ENCODE measurements at places on chromosomes 6 and 20.

GRCh38 chr6:129643968-129644367 is 66.0 kb downstream of the ARHGAP18 start:
- DNase-seq: no peak

GRCh38 chr6:10831609-10832008 is 6.7 kb downstream of the MAK start:
- DNase-seq: no peak

- DNase-seq: peak; percentile 88
Observed at GRCh38 chr6:15879371-15880261, 216.8 kb upstream of the DTNBP1 start.

DNA sequence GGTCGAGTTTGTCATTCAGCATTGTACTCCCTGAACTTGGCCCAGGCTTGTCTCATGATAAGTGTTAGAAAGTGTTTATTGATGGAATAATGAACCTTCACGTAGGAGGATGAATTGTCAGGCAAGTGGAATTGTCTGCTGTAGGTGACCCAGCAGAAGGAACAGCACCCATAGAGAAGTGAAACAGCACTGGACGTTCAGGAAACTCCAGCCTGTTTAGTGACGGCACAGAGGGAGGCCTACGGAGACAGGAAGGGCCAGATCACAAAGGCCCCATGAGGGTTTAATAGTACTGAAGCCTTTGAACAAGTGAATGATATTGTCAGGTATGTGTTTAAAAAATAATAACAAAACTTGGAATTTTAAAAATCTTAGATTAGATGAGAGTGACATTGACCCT is 2.9 kb downstream of the STX11 start:
- DNase-seq: no peak

GRCh38 chr20:33313686-33314314 is 30.8 kb downstream of the BPIFB1 start:
- DNase-seq: no peak

DNA sequence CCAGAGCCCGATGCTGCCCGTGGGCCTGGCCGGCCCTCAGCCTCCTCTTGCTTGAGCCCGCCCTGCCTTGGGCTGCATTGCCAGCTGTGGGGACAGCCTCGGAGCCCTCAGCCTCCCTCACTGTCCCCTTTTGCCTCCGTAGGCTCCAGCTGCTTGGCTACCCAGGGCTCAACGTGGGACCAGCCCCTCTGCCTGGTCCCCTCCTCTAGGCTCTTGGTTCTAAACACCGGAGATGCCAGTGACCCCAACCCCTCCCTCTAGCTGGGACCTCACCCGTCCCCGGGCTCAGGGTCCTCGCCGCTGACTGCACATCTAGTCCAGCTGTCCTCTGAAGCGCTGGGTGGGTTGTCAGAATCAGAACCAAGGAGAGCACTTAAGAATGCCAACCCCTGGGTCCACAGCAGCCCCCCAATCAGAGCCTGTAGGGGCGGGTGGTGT is 345.2 kb downstream of the ZFAND3 start:
- no peak for DNase-seq

- no peak for DNase-seq
Observed at GRCh38 chr20:38724626-38725147, 401 bp downstream of the SLC32A1 start.

DNA sequence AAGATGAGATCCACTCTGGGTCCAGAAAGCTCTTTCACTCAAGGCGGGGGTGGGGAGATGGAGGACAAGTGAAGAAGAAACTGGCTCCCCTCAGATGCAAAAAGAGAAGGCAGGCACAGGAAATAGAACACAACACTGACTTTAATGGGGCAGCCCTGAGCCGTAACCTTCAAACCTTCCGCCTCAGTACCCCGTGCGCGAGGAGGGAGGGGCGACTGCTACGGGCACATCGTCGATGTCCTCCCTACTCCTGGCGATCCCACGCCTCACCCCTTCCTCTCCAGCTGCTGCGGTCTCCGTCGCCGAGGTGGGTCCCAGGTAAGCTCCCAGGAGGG is 3.9 kb downstream of the SPEF1 start:
- no peak for DNase-seq

- no peak for DNase-seq
Observed at GRCh38 chr20:9110365-9110764, 41.5 kb downstream of the PLCB4 start.

GRCh38 chr6:54173089-54173488 is 61.8 kb downstream of the MLIP start:
- DNase-seq: no peak

- no peak for DNase-seq
Observed at GRCh38 chr20:23049201-23050075, at the start of gene THBD. THBD (minus strand) TSS chr20:23049672; CDS start chr20:23049504, 168 bp downstream.

GRCh38 chr6:3334555-3334954 is 75.8 kb downstream of the PSMG4 start:
- DNase-seq: peak; percentile 78

DNA sequence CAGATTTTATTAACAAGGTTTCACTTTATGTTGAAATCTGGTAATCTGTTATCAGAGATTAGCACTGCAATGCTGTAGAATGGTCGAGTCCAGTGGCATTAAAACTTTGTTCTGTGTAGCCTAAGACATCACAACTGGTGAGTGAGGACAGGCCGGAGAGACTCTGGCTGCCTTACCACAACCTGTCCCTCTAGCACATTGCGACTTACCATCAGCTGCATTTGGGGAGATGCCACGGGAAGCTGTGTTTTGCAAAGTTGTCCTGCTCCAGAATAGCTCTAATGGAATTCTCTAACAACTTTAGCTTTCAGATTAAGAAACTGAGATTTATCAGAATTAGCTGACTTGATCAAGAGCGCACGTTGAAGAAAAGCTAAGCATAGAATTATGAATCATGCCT is 493.3 kb downstream of the MAFB start:
- no peak for DNase-seq

DNA sequence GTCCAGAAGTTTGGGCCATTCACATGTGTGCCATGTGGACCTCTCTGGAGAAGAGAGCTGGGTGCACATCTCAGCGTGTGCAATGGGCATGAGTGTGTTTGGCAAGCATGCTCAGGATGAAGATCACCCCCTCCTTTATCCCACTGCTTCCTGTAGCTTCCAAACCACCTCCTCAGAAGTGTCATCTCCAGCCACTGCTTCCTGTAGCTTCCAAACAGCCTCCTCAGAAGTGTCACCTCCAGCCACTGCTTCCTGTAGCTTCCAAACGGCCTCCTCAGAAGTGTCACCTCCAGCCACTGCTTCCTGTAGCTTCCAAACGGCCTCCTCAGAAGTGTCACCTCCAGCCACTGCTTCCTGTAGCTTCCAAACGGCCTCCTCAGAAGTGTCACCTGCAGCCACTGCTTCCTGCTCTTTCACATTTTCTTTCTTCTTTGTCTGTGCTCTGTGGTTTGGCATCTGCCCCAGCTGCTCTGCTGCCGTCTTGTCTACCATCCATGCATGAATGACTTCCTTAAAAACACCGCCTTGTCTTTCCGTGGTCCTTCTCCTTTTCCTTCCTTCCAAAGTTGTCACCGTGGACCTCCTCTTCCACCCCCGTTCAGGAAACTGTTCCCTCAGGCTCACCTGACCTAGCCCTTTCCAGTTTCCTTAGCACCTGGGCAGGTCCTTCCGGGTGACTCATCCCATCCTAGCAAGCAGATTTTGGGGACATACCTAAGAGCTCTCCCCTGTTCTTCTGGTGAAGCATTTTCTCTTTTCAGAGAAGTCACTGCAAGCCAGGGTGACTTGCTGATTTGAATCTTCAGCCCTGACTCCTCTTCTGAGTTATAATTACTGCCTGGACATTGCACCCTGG is 43.5 kb upstream of the TIAM2 start:
- DNase-seq: no peak

DNA sequence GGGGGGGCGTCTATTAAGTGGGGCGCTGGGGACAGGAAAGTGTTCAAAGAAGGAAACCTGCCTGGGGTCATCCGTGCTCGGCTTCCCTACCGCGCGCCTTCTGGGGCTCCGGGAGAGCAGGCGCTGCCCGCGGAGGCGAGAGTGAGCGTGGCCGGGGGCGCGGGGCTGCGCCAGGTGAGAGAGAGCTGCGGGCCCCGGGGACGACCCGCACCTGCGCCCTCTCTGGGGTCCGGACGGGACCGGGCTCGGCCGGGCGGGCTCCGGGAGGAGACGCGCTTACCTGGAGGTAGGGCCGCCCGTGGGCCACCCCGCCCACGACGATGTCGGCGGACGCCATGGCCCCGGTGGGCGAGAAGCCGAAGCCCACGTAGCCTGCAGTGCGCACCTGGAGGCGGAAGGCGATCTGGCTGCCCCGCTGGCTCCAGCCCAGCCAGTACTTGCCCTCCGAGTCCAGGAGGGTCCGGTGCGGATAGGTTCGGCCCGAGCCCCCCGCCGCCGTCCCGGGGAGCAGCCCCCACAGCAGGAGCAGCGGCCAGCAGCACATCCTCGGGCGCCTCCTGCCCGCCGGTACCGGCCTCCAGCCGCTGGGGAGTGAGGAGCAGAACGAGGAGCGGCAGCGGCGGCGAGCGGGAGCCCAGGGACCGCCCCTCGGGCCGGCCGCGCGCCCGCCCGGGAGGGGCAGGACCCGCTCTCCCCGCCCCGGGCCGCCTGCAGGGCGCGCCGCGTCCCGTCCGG is at the start of gene MOXD1:
Gene MOXD1, minus strand, starts transcription at position 593 of the 735 bp plus-strand sequence. Its CDS starts 49 bp downstream, at position 544.
- no peak for DNase-seq

DNA sequence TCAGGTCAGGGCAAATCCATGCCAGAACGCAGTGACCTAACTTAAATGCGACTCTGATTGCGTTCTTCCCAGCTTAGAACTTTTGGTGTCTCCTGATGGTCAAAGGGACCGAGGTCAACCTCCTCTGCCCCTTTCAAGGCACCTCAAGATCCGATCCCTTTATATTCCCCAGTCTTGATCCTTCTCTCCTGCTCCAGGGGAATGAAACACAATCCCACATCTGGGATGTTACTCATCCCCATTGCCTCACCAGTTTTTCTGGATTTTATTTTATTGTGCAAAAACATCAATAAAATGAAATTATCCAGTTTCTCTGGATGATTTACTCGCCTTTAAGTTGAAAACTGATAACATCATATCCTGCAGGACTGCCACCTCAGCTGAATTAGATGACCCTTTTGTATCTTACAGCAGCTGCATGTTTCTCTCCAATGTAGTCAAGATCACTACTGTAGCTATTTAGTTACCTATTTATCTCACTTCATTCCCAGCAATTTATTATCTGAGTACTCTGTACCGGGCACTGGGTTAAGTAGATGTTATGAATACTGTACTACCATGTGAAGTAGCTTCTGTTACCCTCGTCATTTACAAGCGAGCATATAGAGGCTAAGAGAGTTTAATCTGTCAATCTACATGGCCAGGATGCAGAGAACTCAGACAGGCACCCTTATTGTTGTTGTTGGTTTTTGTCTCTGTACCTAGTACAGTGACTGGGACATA is 44.0 kb downstream of the IRAK1BP1 start:
- DNase-seq: no peak

GRCh38 chr6:70133246-70133645 is 169.6 kb downstream of the COL9A1 start:
- DNase-seq: peak; percentile 24

GRCh38 chr6:162973980-162974379 is 246.2 kb downstream of the PACRG start:
- no peak for DNase-seq

GRCh38 chr6:93515736-93516135 is 96.4 kb upstream of the EPHA7 start:
- no peak for DNase-seq

- DNase-seq: no peak
Observed at GRCh38 chr6:75489025-75489424, 4.6 kb downstream of the FILIP1 start.

- DNase-seq: no peak
Observed at GRCh38 chr6:94376876-94377275, 957.5 kb upstream of the EPHA7 start.

- DNase-seq: no peak
Observed at GRCh38 chr6:55833284-55833683, 42.1 kb downstream of the BMP5 start.

- peak; percentile 48 for DNase-seq
Observed at GRCh38 chr6:136846046-136846445, 23.7 kb downstream of the PEX7 start.

- no peak for DNase-seq
Observed at GRCh38 chr6:41778895-41779294, 805 bp downstream of the FRS3 start.

DNA sequence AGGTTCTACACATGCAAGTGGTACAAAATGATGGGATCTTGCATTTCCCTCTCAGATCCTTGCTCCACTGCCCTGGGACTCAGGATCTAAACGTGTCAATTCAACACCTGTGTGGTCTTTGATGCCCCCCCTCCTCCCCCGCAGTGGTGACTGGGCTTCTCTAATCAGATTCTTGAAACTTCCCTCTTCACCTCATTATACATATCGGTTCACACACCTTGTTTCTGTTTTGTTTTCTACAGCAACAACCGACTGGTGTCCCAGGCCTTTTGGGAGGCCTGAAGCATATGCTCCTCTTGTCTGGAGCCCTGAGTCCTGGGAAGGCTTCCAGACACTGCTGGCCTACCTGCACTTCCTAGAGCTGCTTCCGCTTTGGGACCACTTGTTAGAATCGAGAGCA is 20.0 kb downstream of the SAMD3 start:
- DNase-seq: no peak

- DNase-seq: no peak
Observed at GRCh38 chr20:63232235-63233060, 3.3 kb upstream of the BIRC7 start.

DNA sequence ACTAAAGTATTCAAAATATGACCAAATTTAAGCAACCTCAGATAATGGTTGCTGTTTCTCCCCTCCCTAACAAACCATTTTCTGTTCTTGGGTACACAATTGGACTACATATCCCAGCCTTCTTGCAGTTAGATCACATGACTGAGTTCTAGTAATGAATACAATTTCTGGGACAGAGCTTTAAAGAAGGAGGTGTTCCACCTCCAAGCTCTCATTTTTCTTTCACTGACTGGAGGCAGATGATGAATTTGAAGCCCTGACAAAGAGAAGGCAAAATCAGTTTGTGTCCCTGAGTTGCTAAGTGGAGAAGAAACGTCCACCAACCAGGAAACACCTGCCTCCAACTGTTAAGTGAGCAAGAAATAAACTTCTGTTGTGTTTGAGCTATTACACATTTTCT is 117.2 kb downstream of the LCA5 start:
- peak; percentile 17 for DNase-seq

DNA sequence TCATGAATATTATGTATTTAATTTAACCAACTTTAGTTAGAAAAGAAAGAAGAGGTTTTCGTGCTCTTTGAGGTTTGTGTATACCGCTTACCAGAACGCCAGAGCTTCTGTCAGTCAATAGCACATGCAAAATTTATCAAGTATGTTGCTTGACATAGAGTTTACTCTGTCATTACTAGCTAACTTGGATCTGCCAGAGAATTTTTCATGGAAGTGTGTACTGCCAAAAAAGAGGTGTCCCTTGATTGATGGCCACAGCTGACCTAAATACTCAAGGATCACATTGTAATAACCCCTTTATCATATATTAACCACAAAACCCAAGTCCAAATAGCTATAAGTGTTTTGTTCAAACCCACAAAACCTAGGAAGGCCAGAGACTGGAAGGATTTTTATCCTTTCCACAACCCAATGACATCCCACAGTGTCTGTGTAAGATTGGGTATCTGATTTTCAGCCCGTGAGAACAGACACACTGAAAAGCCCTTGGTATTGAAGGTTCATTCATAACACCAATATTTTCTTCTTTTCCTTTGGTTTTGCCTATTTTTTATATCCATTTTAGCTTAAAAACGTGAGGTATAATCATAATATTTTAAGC is 194.0 kb upstream of the EYA4 start:
- peak; percentile 92 for DNase-seq
